Activated CD4-positive, alpha-beta T cell treated with anti-CD3 and anti-CD28 coated beads, Interleukin-2, amount 10 ng/mL, durations not matched to agents 7 days and 5 days (primary cell): ENCODE measurements at places on chromosomes 3 and 15. TPM values are rescaled to one million over a fixed set of nuclear protein-coding genes. Genes with fewer than 3 reads are reported as not detected.

DNA sequence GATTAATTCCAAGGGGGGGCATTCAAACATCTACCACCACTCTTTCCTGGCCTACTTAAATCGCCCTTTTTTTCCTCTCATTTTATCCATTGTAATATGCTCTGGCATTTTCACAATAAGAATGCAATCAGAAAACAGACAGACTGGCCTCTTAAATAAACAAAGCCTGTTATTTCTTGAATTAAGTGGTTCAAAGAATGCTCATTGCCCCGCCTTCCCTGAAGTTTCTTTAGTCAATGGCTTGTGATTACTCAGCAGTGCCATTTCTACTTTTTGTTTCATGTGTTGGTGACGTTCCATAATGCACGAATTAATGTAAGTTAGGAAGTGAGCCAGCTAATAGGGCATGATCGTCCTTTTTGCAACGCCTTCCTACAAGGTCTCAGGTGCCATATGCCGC is 68.0 kb downstream of the FBN1 start:
- DNase-seq = no peak

The LTF gene
- not detected for total RNA-seq

- DNase-seq = no peak
These were observed 6.8 kb downstream of the CSTA start for GRCh38 chr3:122331886-122332285.

The CAND2 gene
- 0.84 TPM for total RNA-seq

The RASGRF1 gene
- total RNA-seq = not detected

GRCh38 chr3:178359728-178360127 is 176.5 kb upstream of the KCNMB2 start:
- no peak for DNase-seq

GRCh38 chr15:42073418-42073817 is 20.9 kb downstream of the PLA2G4D start:
- no peak for DNase-seq

DNA sequence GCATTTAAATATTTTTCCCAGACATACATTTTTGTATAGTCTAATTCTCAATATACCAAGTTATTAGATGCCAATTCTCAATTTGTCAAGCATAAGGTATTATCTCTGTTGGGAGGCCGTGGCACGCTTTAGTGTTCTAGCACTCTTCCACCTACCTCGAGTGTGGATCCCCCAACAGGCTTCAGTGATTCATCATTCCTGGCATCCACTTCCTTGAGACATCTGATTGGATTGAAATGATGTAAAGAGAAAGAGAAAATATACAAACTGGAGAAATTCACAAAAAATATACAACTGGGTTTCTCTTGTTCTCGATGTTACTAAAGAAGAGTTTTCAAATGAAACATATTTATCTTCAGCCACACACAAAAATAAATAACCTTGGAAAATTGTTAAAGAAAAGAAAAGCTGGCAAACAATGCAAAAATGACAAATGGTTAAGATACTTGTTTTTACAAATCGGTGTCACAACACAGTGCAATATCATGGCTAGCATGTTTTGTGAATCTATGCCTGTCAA is 218.0 kb upstream of the CDIN1 start:
- no peak for DNase-seq

DNA sequence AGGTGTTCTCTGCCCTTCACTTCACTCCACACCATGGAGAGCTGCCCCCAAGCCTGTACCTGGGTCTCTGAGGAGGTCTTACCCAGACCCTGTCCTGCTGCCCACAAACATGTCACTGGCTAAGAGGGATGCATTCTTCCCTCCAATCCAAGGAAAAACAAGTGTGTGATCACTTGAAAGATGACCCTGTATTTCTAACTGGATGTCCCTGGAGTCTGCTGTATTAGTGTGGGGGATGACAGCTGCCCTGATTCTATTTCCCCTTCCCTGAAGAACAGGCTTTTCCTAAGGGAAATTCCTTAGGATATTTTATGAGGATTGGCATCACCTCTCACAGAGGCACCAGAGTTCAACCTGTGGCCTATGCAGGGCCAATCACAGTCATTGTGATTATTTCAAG is 55.0 kb upstream of the GATA2 start:
- DNase-seq = no peak

The TM4SF1 gene
- total RNA-seq = not detected

GRCh38 chr15:41578736-41579383 is 19.8 kb downstream of the TYRO3 start:
- no peak for DNase-seq

GRCh38 chr3:54862526-54862925 is 65.3 kb downstream of the LRTM1 start:
- no peak for DNase-seq

The ZNF80 gene
- total RNA-seq = 0.10 TPM

DNA sequence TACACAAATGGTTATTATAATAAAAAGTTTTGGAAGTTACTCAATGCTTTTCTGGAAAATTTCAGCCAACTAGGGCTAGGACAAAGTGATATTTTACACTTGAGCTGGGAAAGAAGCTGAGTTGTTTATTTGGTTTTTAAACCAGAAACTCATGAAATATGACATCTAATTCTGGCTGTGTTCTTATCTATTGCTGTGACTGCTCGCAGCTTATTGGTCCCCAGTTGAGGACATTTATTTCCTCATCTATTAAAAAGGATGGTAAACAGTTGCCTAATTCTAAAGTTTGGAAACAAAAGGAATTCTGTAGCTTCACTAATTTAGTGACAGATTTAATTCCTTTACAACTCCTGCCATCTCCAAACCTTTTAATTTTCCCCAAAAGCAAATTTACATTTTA is 487.6 kb upstream of the IL12A start:
- DNase-seq = no peak

- DNase-seq = no peak
These were observed 142.9 kb upstream of the BFSP2 start for GRCh38 chr3:133256787-133257483.

GRCh38 chr15:70252951-70253320 is 155.2 kb upstream of the TLE3 start:
- DNase-seq = no peak

The CCRL2 gene
- total RNA-seq = 5.8 TPM

GRCh38 chr3:105423397-105423796 is 56.7 kb downstream of the ALCAM start:
- no peak for DNase-seq
